T-helper 2 cell (primary cell): ENCODE measurements at places on chromosomes 16 and 17.

- DNase-seq = no peak
Measured at GRCh38 chr17:72588961-72589360, 468.1 kb downstream of the SOX9 start.

GRCh38 chr16:31087971-31088370, 772 bp downstream of the PRSS53 start:
- no peak for DNase-seq

DNA sequence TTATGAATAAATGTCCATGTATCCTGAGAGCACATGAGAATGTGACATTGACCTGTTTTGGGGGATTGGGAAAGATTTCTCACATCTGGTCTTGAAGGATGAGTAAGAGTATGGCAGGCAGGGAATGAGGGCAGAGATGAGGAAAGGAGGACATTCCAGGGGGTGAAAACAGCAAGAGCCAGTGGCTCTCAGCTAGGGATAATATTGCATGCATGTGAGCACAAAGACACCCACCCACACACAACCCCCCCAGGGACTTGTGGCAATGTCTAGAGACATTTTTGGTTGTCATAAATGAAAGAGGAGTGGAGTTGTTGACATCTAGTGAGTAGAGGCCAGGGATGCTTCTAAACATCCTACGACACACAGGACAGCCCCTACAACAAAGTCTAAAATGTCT, 6.0 kb downstream of the MYO1D start:
- DNase-seq = no peak

DNA sequence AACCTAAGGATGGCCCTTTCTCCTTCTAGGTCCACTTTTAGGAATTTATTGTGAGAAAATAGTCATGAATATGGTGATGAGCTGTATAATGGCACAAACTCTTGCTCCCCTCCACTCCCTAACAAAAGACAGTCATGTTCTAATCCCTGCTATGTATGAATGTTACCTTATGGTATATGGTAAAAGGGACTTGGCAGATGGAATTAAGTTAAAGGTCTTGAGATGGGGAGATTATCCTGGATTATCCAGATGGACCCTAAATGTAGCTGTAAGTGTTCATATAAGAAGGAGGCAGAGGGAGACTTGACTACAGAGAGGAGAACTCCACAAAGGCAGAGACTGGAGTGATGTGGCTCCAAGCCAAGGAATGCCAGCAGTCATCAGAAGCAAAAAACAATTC, 296.1 kb downstream of the SOX9 start:
- DNase-seq = no peak

GRCh38 chr17:44688675-44689476, 700 bp downstream of the CCDC43 start:
- no peak for DNase-seq

GRCh38 chr16:56306690-56307533, 115.6 kb downstream of the GNAO1 start:
- DNase-seq = no peak
